Epithelial cell of prostate (primary cell): ENCODE measurements at places on chromosomes 2 and 18.
A peak's percentile ranks its signal among the peaks of the same experiment; 100 is the strongest.

GRCh38 chr2:152581360-152581759 lies 135.9 kb downstream of the PRPF40A start:
- no peak for DNase-seq

GRCh38 chr2:129181433-129181832 lies 798.0 kb upstream of the RAB6C start:
- DNase-seq: no peak

DNA sequence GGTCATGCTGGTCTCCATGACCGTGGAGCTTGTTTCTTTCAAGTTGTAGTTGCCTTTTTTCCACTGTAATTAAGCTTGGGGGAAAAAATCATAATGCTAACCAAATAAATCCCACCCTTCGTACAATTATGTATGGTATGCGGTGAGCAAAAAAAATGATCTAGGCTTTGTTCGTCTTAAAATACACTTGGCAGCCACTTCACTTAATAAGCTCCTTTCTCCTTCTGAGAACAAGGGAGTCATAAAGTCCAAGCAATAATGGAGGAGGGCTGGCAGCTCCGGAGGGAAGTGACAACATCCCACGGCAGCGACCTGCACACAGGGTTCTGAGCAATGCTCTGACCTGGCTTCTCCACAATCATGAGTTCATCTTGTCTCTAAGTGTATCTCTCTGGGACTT lies 91.2 kb upstream of the KLHL29 start:
- no peak for DNase-seq

DNA sequence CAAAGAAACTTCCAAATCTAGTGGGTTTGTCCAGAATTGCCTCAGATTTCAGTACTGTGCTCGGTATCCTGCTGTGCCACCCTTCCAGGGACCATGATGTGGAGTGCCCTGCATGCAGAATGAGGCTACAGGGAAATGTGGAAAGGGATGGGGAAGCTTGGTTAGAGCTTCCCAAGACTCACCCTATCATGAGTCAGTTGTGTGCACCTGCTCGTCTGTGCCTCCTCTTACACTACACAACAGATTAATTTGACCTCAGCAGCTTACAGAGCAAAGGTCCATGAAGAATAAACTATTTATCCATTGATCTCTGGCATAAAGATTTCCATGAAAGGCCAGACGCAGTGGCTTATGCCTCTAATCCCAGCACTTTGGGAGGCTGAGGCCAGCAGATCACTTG lies 21.3 kb upstream of the NCK2 start:
- DNase-seq: no peak

DNA sequence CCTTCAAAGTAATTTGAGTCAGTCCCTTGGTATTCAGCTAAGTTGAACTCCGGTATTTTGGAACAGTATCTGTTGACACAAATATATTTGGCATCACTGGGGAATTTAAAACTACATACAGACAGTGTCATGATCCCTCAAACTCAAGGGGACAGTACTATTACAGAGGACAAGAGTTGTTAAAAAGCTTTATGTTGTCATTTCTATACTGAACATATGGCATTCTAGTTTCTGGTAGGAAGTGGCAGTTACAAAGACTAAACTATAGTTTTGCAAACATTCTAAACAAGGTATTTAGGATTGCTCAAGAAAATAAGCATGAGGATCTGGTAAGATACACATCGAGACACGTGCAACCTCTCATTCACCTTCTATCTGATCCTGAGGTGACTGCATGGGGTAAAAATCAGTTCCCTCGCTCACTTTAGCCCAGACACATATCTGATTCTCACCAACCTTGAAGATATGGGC lies 16.6 kb upstream of the CCNYL1 start:
- DNase-seq: no peak

DNA sequence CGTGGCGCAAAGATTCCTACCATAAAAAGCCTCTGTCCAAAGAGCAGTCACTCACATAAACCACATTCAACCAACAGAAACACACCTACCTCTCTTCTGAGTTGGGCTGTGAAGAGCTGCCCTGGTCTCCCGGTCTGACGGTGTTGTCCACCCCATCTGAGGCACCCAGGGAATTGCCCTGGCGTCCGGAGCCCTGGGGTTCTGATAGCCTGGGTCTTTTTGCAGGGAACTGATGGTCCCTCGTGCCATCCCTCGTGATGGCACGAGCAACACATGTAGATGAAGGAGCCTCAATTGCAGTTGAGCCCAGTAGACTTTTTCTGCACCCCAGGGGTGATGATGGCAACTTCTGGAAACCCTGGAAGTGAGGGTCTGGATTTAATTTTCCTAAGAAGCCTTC lies 13.8 kb downstream of the HJURP start:
- no peak for DNase-seq

- DNase-seq: no peak
Measured at GRCh38 chr2:51213826-51214225, 181.9 kb upstream of the NRXN1 start.

GRCh38 chr2:7612969-7613368 lies 695.8 kb downstream of the RNF144A start:
- DNase-seq: peak; percentile 8

DNA sequence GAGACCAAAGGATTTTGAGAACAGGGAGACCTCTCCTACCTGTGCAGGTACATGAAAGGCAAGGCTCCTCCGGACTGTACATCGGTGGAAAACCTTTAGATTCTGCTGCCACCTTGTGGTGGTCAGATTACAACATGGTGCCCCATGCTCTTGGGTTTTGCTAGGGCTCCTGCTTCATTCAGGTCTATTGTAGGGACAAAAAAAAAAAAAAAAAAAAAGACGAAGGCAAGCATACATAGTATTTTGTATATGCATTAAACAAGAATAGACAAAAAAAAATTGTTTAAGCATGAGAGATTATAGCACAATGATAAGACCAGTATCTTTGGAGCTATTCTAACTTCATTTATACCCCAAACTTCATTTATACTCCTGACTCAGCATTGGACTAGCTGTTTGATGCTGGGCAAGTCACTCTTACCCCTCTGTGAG lies 27.4 kb upstream of the SPR start:
- no peak for DNase-seq

- DNase-seq: no peak
Measured at GRCh38 chr2:51534166-51534565, 502.2 kb upstream of the NRXN1 start.

GRCh38 chr2:181138816-181139215 lies 158.4 kb downstream of the UBE2E3 start:
- DNase-seq: no peak

- DNase-seq: no peak
Measured at GRCh38 chr2:109170645-109171044, 41.6 kb downstream of the SH3RF3 start.

GRCh38 chr2:231102772-231103171 lies 22.1 kb downstream of the HTR2B start:
- no peak for DNase-seq

DNA sequence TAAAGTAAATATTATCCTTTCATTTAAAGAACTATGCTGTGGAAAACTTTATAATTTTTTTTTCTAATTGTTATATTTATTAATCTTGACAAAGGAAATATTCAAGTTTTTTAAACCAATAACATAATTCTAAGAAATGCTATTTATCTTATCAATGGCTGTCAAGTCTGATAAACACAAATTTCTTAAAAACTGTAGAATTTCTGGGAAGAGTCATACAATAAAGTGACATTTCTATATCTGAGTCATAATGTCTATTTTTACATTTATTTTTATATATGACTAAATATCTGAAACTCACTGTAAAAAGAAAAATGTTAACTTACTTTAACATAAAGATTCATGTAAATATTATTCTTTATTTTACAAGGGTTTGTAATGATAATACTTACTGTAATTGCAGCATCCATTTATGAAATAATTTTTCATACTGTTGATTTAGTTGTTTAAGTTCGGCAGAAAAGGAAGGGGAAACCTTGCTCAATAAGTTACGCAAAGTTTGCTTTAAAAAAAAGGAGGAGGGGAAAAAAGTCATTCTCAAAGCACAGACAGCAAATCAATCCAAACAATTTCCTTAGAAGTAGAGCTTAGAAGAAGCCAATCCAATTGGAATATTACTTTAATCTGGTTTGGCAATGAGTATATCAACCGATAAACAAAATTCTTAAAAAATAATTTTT lies 32.4 kb downstream of the ORC2 start:
- no peak for DNase-seq

GRCh38 chr18:76985156-76985950 lies 147.2 kb downstream of the MBP start:
- DNase-seq: no peak

GRCh38 chr18:939166-939565 lies 34.5 kb downstream of the ADCYAP1 start:
- peak; percentile 12 for DNase-seq

- no peak for DNase-seq
Measured at GRCh38 chr18:24378598-24378997, 19.0 kb downstream of the OSBPL1A start.

- DNase-seq: no peak
Measured at GRCh38 chr2:238376884-238377391, 49.8 kb upstream of the ASB1 start.

DNA sequence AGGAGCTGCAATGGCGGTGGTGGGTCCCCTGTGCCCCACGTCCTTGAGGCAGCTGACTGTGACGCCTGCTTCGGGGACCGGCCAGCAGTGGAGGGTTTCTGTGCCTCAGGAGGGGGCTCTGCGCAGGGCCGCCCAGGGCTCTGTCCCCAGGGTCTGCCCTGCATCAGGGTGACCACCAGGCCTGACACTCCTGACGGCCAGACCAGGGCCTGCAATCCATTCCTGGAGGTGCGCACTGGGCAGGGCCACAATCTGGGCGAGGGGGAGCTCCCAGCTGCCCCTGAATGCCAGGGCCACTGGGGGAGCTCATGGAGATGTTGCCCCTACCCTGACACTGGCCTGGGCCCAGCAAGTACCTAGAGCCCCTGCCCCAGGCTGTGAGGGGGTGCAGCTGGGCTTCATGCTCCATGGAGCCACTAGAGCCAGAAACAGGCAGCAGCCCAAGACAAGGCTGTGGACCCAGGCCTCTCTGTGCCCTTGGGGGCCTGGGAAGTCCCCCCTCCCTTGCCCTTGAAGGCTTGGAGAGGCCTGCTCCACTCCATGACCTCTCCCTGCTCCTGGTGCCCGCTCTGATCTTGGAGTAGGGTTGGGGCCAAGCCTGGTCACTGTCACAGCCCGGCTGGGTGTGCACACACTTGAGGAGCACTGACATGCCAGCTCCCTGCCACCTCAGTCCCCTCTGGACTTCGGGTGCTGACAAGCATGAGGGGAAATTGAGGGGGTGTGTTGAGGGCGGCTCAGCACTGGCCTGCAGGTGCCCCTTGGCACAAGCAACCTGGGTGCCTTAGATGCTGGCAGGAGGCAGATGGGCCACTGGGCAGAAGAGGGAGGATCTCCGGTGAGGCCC lies 55.9 kb downstream of the LDAH start:
- DNase-seq: no peak

GRCh38 chr2:195759877-195760276 lies 102.9 kb downstream of the SLC39A10 start:
- DNase-seq: no peak

DNA sequence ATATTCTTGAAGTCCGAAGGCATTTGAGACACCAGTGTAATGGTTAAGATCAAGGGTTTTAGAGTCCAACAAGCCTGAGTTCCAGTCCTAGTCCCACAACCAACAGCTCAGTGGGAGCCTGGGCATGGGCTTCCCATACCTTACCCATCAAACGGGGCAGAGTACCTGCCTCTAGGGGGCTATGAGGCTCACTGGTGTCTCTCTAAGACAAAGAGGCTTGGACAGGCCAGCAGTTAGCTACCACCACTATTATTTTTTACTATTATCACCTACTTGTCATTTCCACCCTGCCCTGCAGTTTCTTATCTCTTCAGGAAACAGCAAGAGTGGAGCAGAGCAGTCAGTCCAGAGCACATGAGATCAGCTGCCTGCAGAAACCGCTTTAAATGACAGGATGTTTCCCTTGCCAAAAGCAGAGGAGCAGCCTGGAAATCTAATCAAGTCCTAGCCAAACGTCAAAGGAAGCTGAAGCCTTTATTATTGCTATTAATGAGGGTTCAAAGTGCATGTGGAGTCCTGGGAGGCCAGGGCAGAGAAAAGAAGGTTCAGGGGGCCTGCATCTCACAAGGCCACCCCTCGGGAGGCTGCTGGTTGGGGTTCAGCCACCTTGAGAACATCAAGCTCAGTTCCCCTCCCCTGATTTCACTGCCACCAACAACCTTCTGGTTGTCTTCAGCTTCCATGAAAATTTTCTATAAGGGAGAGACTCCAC lies 66.6 kb downstream of the STPG4 start:
- DNase-seq: no peak

GRCh38 chr2:240568678-240569522 lies 616 bp downstream of the RNPEPL1 start:
- no peak for DNase-seq

GRCh38 chr2:225501022-225501421 lies 101.5 kb downstream of the NYAP2 start:
- DNase-seq: no peak

DNA sequence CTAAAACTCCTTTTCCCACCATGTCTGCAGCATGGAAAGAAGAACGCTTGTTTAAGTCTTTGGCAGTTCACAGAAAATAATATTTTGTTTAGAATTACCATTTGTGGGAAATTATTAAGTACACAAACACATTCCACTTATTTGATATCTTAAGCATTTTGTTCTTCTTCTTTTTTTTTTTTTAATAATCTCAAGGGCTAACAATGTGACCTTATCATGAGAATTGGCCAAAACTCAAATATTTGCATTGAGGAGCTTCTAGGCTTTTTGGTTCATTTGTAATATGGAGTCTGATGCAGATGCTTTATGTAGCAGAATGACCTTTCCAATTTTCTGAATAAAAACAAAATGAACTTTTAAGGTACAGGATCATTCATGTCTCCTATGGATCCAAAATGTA lies 555.0 kb downstream of the ZEB2 start:
- no peak for DNase-seq

- no peak for DNase-seq
Measured at GRCh38 chr2:59528525-59528924, 1024.9 kb downstream of the BCL11A start.
